ENCODE measurements at places on chromosomes 1 and 21. TPM values are rescaled to one million over a fixed set of nuclear protein-coding genes. Genes with fewer than 3 reads are reported as not detected.

DNA sequence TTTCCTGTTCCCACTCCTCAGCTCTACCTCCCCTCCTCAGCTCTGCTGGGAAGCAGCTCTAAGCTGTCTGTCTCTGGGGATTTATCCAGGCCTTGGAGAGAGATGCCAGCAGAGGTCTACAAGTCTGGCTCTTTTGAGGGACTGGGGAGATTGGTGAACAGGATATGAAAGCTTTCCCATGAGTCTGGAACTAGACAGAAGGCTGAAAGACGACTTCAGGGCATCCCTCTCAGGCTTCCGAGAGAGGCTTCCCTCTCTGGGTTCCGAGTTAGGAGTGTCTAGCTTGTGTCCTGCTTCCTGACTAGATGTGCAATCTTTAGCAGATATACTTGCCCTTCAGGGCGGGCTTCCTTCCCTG is 733 bp downstream of the TMEM35B start:
- DNase-seq = no peak

Gene PLA2G4A
- 0.15 TPM for polyA plus RNA-seq

Gene FCRLA
- 1,343 TPM for polyA plus RNA-seq

Gene DENND1B
- polyA plus RNA-seq = 5.4 TPM

- no peak for DNase-seq
Measured at GRCh38 chr1:241081473-241081872, 275.5 kb downstream of the RGS7 start.

DNA sequence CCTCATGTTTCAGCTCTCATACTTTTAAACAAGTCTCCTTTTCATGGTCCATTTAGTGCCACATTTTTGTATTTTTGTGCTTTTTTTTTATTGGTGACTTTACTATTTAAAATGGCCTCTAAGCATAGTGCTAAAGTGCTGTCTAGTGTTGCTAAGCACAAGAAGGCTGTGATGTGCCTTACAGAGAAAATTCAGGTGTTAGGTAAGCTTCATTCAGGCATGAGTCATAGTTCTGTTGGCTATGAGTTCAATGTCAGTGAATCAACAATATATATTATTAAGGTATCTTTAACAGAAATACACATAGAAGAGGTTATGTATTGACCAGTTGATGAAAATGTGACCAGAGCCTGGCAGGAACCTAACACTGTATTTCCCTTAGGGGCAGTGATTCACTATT is 12.8 kb upstream of the FUBP1 start:
- DNase-seq = no peak

DNA sequence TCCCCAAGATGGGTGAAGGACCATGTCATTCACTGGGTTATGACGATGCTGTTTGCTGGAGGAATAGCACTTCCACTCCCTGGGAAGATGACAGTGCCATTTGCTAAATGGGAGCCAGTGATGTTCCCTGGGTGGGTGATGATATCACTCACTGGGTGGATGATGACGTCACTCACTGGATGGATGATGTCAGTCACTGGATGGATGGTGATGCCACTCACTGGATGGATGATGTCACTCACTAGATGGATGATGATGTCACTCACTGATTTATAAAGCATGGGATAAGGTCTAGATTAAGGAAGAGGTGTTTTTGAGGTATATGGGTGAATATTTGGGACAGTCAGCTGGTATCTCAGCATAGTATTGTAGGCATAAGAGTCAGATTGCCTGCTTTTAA is 457.2 kb downstream of the AJAP1 start:
- no peak for DNase-seq

- no peak for DNase-seq
Measured at GRCh38 chr1:64944913-64945312, 21.4 kb downstream of the JAK1 start.

DNA sequence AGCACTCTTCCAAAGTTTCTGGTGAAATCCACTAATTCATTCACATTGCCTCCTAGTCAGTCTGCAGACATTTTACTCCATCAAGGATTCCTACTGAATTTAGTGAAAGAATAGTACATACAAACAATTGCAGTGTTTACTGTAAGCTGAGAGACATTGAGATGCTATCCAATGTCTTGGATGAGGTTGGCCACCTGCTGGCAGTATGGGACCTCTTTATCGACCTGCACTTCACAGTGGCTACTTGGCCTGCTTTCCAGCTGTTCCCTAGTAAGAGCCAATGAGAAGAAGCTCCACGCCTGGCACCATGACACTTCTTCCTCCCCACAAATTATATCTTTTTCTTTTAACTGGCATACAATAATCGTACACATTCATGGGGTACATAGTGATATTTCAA is 51.5 kb upstream of the LRIF1 start:
- DNase-seq = no peak

Gene OR10T2
- polyA plus RNA-seq = not detected

GRCh38 chr1:21670956-21671902 is 2.1 kb upstream of the RAP1GAP start:
- no peak for DNase-seq

DNA sequence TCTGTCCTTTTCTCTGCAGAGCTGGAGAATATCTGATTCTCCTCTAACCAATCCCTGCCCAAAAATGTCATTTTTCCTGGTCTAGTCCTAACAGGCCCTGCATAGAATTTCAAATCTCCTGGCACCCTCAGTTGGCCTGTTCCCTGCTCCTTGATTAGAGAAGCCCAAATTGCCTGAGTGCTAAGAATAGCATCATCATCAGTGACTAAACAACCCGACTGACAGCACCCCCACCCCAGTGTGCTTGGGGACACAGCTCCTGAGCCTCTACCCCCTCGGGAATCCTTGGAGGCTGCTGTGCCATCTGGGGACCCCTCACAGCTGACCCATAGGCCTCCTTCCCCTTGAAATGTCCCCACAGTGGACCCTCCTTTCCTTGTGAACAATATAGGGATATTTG is 94.4 kb downstream of the DDX20 start:
- no peak for DNase-seq

Gene TNFRSF1B
- polyA plus RNA-seq = 41.8 TPM

GRCh38 chr1:7721940-7722669 is 49.0 kb upstream of the VAMP3 start:
- no peak for DNase-seq

GRCh38 chr1:91160363-91161075 is 138.7 kb upstream of the ZNF644 start:
- no peak for DNase-seq

- no peak for DNase-seq
Measured at GRCh38 chr1:147169840-147170674, 2.2 kb downstream of the PRKAB2 start.

DNA sequence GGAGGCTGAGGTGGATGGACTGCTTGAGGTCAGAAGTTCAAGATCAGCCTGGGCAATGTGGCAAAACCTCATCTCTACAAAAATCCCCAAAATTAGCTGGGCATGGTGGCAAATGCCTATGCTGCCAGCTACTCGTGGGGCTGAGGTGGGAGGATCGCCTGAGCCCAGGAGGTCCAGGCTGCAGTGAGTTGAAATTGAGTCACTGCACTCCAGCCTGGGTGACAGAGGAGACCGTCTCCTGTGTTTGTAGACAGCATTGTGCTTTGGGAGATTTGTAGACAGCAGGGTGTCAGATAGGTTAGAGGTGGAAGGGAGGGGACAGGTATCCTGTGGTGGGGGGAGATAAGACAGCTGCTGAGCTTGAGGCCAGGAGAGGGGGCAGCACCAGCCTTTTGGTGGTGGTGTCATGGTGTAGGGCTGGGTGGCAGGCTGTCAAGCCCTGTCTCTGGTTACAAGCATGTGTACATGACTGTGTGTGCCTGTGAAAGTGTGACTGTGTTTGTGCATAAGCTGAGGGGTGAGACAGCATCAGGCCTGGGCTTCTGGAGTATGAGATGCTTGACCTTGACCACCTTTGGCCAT is 15.2 kb downstream of the PPFIA4 start:
- no peak for DNase-seq

- peak; percentile 66 for DNase-seq
Measured at GRCh38 chr1:243508303-243508713, 252.5 kb downstream of the SDCCAG8 start.

DNA sequence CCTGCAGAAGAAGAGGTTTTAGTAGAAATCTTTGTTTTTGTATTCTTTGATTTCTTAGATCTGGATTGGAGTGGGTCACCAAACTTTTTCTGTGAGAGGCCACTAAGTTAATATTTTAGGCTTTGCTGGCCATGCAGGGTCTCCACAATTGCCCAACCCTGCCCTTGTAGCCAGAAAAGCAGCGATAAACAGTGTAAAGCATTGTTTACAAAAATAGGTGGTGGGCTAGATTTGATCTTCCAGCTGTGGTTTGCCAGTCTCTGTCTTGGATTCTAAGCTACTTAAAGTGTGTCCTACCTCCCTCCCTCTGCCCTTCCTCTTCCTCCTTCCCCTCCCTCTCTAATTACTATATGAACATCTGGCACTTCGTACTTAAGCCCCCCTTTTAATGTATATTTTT is 68.0 kb downstream of the LAMC1 start:
- DNase-seq = no peak

Measured in naive B cell (primary cell).